GM23338 (cell line): ENCODE measurements at places on chromosomes 12 and 14.

DNA sequence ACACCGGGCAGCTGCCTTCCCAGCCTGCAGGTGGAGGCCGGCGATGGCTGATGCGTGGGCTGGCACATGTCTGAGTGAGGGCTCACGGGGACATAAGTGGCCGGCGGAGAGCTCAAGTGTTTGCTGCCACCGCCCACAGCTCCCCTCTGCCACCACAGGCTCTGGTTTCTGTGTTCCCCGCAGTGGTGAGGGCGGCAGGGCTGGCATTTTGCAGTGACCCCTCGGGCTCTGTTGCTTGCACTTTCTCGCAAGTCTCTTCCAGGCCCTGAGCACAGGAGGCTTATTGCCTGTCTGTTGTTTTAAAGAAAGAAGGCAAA is 271.0 kb upstream of the RTL1 start:
- no peaks in the 10 kb centered on the region for H3K36me3 ChIP-seq
- H3K27me3 ChIP-seq: no peaks in the 10 kb centered on the region
- no peaks in the 10 kb centered on the region for H3K4me1 ChIP-seq
- no peak for DNase-seq
- H3K27ac ChIP-seq: no peak overlapping the region

DNA sequence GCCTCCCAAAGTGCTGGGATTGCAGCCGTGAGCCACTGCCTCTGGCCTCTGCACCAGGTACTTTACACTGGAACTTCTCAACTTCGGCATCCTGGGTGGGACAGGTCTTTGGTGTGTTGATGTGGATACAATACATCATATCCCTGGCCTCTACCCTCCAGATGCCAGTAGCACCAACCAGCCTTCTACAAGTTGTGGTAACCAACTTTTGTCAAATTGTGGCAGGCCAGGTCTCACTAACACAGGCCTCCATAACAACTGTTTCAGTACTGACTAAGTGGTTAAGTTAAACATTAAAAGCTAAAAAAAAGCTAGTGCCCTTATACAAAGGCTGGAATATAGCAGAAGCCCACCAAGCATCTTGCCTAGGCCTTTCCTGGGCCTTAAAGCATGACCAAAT is 232.9 kb downstream of the PCNX1 start:
- H3K4me1 ChIP-seq: no peaks in the 10 kb centered on the region
- no peak overlapping the region for H3K4me3 ChIP-seq
- no peaks in the 10 kb centered on the region for H3K27me3 ChIP-seq
- DNase-seq: no peak
- no peak overlapping the region for H3K27ac ChIP-seq

DNA sequence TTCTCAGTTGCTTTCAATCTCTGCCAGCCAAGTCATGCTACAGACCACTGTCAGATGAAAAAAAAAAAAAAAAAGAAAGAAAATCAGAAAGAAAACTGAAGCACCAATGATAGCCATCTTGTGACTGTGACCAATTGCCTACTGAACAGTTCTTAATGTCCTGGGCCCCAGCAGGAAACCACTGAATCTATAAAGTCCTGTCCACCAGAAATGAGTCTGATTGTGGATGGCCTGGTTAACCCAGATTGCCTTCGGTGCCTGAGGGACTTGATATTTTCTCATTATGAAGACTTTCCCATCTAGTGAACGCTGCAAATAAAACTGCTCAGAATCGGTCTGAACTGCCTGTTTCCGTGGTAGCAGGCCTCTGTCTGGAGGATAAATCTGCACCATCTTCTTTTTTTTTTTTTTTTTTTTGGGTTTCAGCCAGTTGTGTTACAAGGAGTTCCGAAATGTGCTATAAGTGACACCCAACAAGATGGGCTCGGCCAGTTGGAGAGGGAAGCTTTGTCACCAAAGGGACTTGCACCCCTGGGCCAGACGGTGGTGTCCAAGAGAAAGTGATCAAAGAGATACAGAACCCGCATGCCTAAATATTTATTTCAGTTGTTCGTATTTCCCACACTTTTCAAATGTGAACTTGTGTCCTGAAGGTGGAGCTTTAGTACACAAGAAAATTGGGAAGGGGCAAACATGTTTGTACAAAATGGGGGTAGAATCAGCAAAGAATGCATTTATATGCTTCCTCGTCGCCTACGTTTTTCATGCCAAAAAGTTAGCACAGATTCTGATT is 3.0 kb upstream of the PLXNC1 start:
- no peaks in the 10 kb centered on the region for H3K36me3 ChIP-seq
- DNase-seq: no peak
- no peak overlapping the region for H3K27ac ChIP-seq

DNA sequence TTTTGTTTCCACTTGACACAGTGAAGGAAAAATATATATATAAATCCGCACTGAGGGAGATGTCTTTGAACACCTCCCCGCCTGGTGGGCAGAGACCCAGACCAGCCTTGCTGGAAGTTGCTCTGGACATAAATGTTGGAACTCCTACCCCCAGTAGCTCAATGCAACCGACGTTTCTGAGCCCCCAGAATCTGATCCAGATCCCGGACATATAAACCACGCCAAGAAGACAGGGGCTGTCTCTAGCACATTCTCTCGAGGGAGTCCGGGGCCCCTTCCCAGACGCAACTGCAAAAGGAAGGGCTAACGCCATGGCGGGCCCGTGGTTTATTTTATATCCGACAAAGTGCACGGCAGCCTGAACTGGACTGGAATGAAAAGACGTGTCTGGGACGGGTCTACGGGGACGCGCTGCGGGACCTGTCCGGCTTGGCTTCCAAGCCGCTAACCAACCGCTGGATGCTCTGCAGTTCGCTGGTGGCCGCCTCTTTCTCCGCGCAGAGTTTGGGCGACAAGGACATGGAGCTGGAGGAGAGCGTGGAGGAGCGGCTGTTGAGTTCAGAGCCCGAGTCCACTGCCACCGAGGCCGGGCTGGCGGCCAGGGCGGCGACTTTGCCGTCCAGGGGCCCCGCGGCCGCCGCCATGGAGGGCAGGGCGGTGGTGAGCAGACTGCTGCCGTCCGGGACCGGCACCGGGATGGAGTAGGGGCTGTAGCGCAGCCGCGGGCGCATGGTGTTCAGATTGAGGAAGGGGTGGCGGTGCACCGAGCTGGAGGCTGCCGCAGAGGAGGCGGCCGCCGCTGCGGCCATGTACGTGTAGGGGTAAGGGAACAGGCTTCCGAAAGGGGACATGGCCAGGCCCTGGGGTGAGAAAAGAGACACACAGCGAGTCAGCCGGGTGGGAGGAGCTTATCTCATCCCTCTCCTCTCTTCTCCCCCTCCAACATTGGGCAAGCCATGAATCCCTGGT is 12.2 kb downstream of the TBX3 start:
- H3K4me3 ChIP-seq: peak overlapping the region; percentile 54
- DNase-seq: peak; percentile 73
- H3K27ac ChIP-seq: no peak overlapping the region

- no peaks in the 10 kb centered on the region for H3K36me3 ChIP-seq
- H3K4me1 ChIP-seq: no peaks in the 10 kb centered on the region
- H3K27me3 ChIP-seq: no peaks in the 10 kb centered on the region
- H3K27ac ChIP-seq: no peak overlapping the region
- H3K4me3 ChIP-seq: no peak overlapping the region
Measured at GRCh38 chr12:102314821-102315220, 117.2 kb upstream of the PMCH start.

- no peak overlapping the region for H3K4me3 ChIP-seq
- H3K27me3 ChIP-seq: no peaks in the 10 kb centered on the region
- no peak overlapping the region for H3K27ac ChIP-seq
- H3K36me3 ChIP-seq: no peaks in the 10 kb centered on the region
Measured at GRCh38 chr14:53786045-53786444, 170.6 kb downstream of the BMP4 start.

DNA sequence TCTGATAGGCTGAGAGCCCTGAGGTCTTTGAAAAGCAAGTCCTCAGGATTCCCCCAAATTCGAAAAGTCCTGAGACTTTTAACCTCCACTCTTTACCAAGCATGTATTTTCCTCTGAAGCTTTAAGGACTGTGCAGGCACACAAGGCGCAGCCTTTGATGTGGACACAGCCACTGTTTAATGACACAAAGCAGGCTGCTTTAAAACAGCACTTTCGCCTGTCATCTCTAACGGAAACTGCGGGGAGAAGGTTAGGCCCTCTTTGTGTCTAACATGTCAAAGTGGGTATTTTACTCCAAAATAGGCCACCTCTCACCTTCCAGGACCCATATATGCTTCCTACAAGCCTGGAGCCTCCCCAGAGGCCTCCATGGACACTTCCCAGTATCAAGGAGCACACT is 159.2 kb downstream of the GCH1 start:
- no peak for DNase-seq
- H3K27ac ChIP-seq: no peak overlapping the region
- no peaks in the 10 kb centered on the region for H3K27me3 ChIP-seq
- no peaks in the 10 kb centered on the region for H3K4me1 ChIP-seq

DNA sequence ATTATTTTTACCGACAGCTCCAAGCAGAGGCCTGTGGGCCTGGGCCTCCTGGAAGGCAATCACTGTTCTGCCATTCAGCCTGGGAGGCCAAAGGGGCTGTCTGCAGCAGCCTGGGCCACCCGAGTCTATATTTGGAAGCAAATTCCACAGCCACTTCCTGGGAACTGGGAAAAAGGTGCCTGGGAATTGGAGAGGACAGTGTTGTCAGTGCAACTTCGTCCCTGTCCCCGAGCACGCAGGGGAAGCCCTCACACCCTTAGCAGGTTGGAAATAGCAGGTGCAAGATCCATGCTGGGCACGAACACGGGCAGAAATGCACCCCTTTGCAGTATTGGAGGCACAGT is 9.6 kb upstream of the TBX5 start:
- peaks cover 100% of the 10 kb centered on the region for H3K27me3 ChIP-seq
- DNase-seq: no peak
- no peaks in the 10 kb centered on the region for H3K36me3 ChIP-seq
- peaks cover 44% of the 10 kb centered on the region for H3K4me1 ChIP-seq

DNA sequence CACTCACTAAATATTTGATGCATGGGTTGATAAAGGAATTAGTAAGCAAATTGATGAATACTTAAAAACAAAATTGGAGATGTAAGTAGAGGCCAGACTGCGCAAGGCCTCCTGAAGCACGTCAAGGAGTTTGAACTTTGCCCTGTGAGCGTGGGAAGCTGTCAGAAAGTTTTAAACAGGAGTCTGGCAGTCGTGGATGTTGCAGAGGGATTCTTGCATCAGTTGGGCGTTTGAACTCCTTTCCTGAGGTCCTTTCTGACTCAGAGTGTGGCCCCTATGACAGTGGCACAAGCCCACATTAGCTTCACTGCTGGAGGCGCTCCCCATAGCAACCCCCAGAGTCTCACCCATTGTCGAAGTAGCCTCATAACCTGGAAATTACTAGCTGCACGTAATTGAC is 17.9 kb upstream of the IL22 start:
- H3K4me1 ChIP-seq: no peaks in the 10 kb centered on the region
- H3K36me3 ChIP-seq: no peaks in the 10 kb centered on the region
- H3K27me3 ChIP-seq: no peaks in the 10 kb centered on the region
- H3K4me3 ChIP-seq: no peak overlapping the region
- no peak overlapping the region for H3K27ac ChIP-seq
- DNase-seq: no peak

DNA sequence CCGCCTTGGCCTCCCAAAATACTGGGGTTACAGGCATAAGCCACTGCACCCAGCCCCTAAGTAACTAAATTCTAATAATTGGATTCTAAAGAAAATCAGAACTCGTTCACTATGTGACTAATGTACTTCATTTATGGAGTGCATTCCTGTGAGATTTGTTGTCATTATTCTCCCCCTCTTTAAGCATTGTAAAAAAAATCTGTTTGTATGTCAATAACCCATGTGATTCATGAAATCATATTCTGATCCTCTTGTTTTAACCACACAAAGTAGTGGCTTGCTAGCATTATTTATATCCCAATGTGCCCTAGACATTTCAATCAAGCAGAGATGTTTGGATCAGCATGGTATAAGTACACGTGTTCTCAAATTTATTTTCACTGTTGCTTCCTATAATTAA is 78.2 kb upstream of the OSBPL8 start:
- no peaks in the 10 kb centered on the region; the same call in 1 of the 2 replicates for H3K36me3 ChIP-seq
- H3K4me3 ChIP-seq: no peak overlapping the region
- no peaks in the 10 kb centered on the region for H3K27me3 ChIP-seq
- peaks cover 24% of the 10 kb centered on the region for H3K4me1 ChIP-seq
- no peak for DNase-seq

GRCh38 chr14:64702493-64703394 is 1.5 kb upstream of the PLEKHG3 start:
- H3K27ac ChIP-seq: peak overlapping the region; percentile 85
- peak overlapping the region; percentile 86 for H3K4me3 ChIP-seq
- H3K27me3 ChIP-seq: peaks cover 5% of the 10 kb centered on the region; the same call in 1 of the 2 replicates
- peaks cover 69% of the 10 kb centered on the region for H3K4me1 ChIP-seq

DNA sequence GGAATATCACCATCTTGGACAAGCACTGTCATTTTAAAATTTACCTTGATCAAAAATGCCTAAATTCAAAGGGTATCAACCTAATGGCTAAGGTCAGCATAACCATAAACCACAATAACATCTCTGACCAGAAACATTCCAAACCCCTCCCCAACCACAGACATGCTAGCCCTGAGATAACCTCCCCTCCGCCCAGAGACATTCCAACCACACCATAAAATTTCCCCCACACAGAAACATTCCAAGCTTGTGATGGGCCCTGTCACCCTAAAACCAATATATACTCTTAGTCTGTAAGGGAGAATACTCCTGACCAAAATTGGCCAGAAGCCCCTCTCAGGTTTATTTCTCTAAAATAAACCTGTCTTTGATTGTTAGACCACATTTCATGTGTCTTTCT is 17.7 kb downstream of the EPYC start:
- H3K4me3 ChIP-seq: no peak overlapping the region
- H3K4me1 ChIP-seq: peaks cover 16% of the 10 kb centered on the region
- DNase-seq: no peak

DNA sequence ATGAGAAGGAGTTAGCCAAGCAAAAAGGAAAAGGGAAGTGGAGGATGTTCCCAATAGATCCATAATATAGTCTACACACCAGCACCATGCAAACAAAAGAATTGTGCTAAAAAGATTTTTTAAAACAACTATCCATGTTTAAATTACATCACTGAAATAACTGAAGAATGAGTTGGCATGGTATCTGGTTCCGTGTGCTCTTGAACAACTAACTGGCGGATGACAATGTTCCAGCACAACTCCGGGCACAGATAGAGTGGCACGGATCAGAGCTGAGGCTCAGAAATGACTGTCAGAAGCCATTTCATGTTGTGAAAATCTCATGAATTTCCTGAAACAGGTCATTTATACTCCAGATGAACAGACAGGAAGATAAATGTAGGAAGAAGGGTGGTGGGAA is 153.1 kb downstream of the HMGA2 start:
- no peak overlapping the region for H3K4me3 ChIP-seq
- H3K27ac ChIP-seq: no peak overlapping the region
- DNase-seq: no peak

- H3K4me1 ChIP-seq: no peaks in the 10 kb centered on the region
- H3K27me3 ChIP-seq: no peaks in the 10 kb centered on the region
- H3K4me3 ChIP-seq: no peak overlapping the region
Measured at GRCh38 chr12:1716215-1716862, 25.5 kb downstream of the ADIPOR2 start.

GRCh38 chr12:117225179-117225578 is 34.9 kb upstream of the FBXO21 start:
- no peak overlapping the region for H3K4me3 ChIP-seq
- H3K4me1 ChIP-seq: no peaks in the 10 kb centered on the region
- H3K27ac ChIP-seq: no peak overlapping the region
- no peak for DNase-seq

GRCh38 chr12:132322206-132323132 is 6.9 kb downstream of the GALNT9 start:
- no peak overlapping the region for H3K27ac ChIP-seq
- 0 out of 2 replicates have a peak, but pooled peaks cover 8% of the 10 kb centered on the region for H3K27me3 ChIP-seq
- H3K4me3 ChIP-seq: no peak overlapping the region
- H3K36me3 ChIP-seq: no peaks in the 10 kb centered on the region
- no peak for DNase-seq
- no peaks in the 10 kb centered on the region for H3K4me1 ChIP-seq
